ENCODE measurements at places on chromosomes 2 and 18.

DNA sequence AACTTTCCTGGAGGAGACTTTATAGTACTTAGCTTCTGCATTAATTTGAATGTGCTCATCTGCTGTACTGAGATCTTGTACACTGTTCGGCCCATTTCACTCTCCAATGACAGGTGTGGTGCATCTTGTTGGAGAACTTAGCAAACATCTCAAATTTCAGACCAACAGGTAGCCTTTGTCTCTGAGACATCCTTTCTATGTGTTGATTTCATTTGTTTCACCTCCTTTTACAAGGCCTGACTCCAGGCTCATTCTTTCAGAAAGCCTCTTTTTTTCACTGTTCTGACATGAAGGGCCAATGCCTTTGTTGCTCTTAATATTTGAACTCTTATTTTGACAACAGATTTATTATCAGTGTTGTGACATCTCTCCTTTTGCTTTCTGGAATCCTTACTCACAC is 271.8 kb upstream of the FANCL start:
- DNase-seq, result no peak

GRCh38 chr2:63790491-63790890 is 51.2 kb upstream of the UGP2 start:
- DNase-seq, result no peak

GRCh38 chr2:227388537-227389011 is 825 bp upstream of the SCYGR1 start:
- DNase-seq, result no peak

- no peak for DNase-seq
Measured at GRCh38 chr2:120486441-120486840, 140.5 kb downstream of the INHBB start.

GRCh38 chr2:16725549-16725948 is 59.9 kb upstream of the CYRIA start:
- DNase-seq, result no peak

Measured in RCC 7860 (cell line).